Purkinje cell (primary cell): ENCODE measurements at places on chromosomes 1 and 21. TPM values are rescaled to one million over a fixed set of nuclear protein-coding genes. Genes with fewer than 3 reads are reported as not detected.

MROH9 gene
- polyA plus RNA-seq, result 0.09 TPM in 1 of 2 replicates, not detected in the other

CLDN17 gene
- polyA plus RNA-seq, result not detected in 2 replicates

SPOCD1 gene
- polyA plus RNA-seq, result not detected in 2 replicates

ZNF683 gene
- polyA plus RNA-seq, result 0.34 TPM in 1 of 2 replicates, not detected in the other

PEAR1 gene
- polyA plus RNA-seq, result 0.08 TPM in 1 of 2 replicates, not detected in the other

FMO5 gene
- polyA plus RNA-seq, result 3.8 and 4.6 TPM in 2 replicates

KRTAP21-2 gene
- not detected in 2 replicates for polyA plus RNA-seq

HRNR gene
- polyA plus RNA-seq, result 0.22 TPM in 1 of 2 replicates, not detected in the other

FCGR3B gene
- polyA plus RNA-seq, result not detected in 2 replicates

PLPPR5 gene
- polyA plus RNA-seq, result 48.0 and 54.1 TPM in 2 replicates

ADGRL2 gene
- 45.7 and 84.1 TPM in 2 replicates for polyA plus RNA-seq

KAZN gene
- polyA plus RNA-seq, result 23.2 and 23.4 TPM in 2 replicates

DAB1 gene
- 42.0 and 48.6 TPM in 2 replicates for polyA plus RNA-seq

MATN1 gene
- polyA plus RNA-seq, result not detected in 2 replicates

AXDND1 gene
- polyA plus RNA-seq, result 0.69 TPM in 1 of 2 replicates, not detected in the other

VANGL2 gene
- polyA plus RNA-seq, result not detected in 2 replicates

DNAJC6 gene
- polyA plus RNA-seq, result 92.3 and 101 TPM in 2 replicates

NPL gene
- polyA plus RNA-seq, result 29.6 and 32.6 TPM in 2 replicates
